ENCODE measurements at places on chromosomes 11 and 22.

- DNase-seq, result no peak
These were observed 30.4 kb downstream of the NEAT1 start for GRCh38 chr11:65452806-65453490.

DNA sequence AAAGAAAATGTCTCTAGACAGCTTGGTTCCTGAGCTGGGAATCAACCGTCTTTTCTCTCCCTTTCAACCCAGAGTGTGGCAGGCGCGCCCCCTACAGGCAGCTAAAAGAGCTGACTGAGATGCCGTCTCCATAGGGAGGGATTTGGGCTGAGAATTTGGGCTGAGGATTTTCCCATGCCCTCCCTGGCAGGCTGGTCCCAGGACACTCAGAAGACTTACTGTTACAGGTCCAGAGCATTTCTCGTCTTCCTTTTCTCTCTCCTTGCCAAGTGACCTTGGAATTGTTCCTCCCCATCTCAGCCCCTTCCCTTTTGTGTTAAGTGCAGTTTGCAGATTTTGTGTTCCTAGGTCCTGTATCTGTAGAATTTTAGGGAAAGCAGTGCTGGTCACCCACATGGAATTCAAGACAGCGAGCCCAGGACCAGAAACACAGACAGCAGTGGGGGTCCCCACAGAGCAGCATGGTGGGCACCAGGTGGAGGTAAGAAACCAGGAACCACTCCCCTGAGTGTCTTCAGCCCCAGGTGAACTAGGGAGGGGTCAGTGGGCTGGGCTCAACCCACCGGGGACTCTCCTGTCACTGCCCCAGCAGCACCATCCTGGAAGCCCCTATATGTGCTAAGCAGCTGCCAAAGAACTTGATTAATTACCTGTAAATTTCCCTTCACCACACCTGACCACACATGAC is 9.9 kb upstream of the IGLL5 start:
- DNase-seq, result peak; percentile 50

GRCh38 chr11:11345099-11345498 is 8.0 kb downstream of the CSNK2A3 start:
- DNase-seq, result no peak

- no peak for DNase-seq
These were observed 32.2 kb upstream of the TEAD1 start for GRCh38 chr11:12642040-12642439.

- no peak for DNase-seq
These were observed 1353.3 kb downstream of the FAM181B start for GRCh38 chr11:81380395-81380794.

Data from T-helper 22 cell (primary cell).